G401 (cell line): ENCODE measurements at places on chromosomes 4 and X.

- no peak for DNase-seq
These were observed 2.6 kb upstream of the CPZ start for GRCh38 chr4:8589823-8590545.

DNA sequence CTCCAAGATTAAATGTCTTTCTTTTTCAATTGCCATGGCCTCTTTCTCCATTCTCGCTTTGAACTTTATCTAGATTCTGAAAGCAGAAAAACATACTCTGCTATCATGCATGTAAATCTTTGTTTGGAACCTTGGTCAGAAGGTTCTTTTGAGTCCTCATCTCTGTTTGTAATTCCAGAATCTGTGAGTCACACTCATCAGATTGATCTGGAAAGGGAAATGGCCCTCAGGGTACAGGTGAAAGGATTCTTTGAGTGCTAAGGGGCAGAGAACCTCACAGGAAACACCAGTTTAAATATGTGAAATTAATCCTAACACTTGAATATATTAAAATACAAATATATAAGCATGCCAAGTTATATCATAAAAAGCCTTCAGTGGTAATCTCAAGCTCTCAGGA is 211.0 kb upstream of the ADGRL3 start:
- no peak for DNase-seq

DNA sequence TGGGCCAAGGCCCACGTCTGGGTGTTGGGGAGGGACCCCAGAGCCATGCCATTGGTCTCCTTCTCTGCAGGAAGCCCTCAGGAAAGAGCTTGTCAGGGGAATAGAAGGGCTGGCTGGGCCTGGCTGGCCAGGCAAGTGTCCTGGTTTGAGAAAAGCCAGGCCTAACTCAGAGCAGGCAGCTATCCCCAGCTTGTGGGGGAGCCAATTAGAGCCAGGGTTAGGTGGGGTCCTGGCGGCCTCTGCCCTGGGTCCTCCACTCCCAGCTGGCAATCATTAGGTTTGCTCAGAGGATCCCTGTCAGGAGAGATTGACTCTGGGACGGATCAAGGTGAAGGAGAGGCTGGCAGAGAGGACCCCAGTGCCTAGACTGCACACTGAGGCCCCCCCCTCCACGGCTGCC is 64.8 kb downstream of the PJA1 start:
- no peak for DNase-seq

- peak; percentile 1 for DNase-seq
These were observed 36.9 kb downstream of the EVC start for GRCh38 chr4:5747738-5748375.

- DNase-seq = no peak
These were observed 36.6 kb downstream of the DAPP1 start for GRCh38 chr4:99853190-99853589.

DNA sequence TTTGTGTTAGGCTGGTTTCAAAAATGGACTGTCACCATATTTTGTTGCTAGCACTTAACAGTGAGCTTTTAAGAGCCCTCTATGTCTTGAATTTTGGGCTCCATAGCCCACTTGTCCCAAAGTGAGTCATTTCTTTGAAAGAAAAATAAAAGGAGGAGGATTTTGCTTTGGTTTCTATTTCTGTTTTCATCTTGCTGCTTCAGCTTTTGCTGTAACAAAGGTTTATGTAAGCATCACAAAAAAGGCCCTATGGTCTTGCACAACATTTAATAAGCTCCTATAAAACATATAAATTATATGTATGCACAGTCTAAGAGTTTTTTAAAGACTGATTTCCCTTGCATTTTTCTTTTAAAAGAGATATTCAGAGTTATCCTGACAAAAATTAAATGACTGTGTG is 105.2 kb downstream of the PHOX2B start:
- DNase-seq = no peak

- no peak for DNase-seq
These were observed 7.7 kb downstream of the ATP5ME start for GRCh38 chr4:666436-666810.

- DNase-seq = no peak
These were observed 24.8 kb downstream of the HMX1 start for GRCh38 chr4:8846826-8847225.

DNA sequence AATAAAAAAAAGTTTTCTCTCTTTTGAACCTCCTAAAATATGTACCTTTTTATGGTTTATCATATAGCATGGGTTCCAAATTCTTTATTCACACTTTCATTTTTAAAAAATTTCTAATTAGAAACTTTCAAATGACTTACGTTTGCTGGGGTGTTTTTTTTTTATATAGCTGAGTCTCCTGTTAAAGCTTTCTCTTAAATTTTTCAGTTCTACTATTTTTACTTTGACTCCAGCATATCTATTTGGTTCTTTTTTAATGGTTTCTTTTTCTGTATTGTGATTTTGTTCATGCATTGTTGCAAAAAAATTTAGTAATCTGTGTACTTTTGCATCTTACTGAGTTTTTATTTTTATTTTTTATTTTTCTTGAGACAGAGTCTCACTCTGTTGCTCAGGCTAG is 22.3 kb downstream of the ZNF718 start:
- no peak for DNase-seq

DNA sequence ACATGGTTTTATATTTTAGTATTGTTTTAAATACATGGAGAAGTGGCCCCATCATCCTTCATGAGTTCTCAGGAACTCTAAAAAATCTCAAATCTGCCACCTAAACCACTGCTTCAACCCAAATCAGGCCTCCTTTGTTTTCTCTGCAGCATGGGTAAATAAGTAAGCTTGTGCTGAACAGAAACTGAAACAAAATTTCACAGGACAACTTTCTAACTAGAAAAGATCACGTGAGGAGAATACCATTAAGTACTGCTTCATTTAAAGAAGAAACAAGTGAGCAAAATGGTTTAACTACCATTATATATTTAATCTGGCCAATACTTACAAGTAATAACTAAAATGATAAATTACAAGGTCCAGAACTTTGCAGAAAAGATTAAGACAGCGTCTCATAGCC is 2.5 kb downstream of the ARAP2 start:
- no peak for DNase-seq

GRCh38 chr4:69658133-69658532 is 5.1 kb upstream of the UGT2A1 start:
- no peak for DNase-seq

GRCh38 chrX:153490217-153490930 is 4.4 kb upstream of the BGN start:
- no peak for DNase-seq

DNA sequence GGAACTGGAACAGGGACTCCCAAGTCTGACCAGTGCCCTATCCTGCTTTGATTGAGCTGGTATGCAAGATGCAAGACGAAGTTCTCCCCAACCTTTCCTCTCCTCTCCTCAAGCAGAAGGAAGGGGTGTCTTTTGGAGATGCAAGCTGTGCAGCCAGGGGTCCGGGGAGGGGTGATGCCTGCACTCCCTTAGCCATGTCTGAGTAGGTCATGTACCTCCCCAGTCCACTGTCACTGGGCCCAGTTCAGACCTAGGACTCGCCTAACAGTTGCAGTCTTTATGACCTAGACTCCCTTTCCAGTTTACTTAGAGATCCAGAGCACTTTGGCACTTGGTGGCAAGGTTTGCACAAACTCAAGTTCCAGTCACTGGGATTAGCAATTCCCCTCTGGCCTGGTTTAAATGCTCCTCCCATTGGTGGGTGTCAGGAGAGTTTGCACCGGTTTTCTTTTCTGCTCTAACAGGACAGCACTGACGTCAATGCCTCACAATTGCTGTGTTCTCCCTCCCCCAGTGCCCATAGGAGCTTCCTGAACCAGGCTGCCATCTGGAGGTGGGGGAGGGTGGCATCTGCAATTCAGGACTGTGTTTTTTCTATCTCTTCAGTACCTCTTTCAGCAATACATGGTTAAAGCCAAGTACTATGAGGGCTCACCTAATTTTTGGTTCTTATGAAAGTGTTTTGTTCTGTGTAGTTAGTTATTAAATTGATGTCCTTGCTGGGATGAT is 782.2 kb downstream of the ARAP2 start:
- DNase-seq = no peak

GRCh38 chr4:101599620-101600019 is 190.9 kb upstream of the BANK1 start:
- DNase-seq = no peak

GRCh38 chrX:46374371-46374770 is 170.8 kb downstream of the ZNF674 start:
- no peak for DNase-seq

DNA sequence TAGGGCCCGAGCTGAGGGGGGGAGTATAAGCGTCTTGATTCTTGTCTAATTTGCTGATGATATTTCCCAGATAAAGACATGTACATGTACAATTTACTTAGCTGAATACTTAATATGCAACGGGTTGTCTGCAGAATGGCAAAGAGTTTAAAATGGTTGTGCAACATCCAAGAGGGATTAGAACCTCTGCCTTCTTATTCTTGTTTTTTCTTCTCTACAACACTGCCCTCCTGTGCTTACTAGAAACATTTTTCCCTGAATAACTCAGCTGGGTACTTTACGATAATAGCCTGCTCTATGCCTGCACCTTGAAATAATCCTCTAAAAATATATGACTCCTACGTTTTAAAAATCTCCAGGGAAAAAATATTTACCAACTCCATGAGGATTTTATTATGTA is 41.8 kb downstream of the INTS12 start:
- no peak for DNase-seq

DNA sequence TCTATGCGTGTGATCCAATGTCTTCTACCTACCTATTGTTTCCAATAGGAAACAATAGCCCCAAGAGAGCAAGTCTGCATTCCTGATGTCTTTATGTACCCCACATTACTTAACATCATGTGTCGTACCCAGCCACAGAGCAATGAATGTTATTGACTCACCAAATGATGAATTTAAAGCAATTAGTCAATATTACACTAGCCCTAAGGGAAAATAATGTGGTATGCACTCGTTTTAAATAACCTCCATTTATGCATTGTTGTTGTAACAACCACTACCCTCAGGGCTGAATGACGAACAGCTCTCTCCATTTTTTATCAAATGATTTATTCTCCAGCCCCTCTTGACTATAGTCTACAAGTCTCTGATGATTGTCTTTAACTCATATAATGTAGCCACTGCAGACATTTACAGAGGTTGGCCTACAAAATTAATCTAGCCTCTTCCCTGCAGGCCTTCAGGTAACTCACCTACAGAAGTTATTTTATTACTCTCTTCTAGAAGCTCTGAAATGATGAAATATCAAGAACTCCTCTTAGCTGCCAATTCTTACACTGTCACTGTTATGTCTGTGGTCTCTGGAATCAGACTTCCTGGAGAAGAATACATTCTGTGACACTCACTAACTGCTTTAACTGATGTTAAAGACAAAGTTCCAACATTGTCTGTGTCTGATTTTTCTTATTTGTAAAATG is 601.7 kb upstream of the GRIA3 start:
- no peak for DNase-seq

DNA sequence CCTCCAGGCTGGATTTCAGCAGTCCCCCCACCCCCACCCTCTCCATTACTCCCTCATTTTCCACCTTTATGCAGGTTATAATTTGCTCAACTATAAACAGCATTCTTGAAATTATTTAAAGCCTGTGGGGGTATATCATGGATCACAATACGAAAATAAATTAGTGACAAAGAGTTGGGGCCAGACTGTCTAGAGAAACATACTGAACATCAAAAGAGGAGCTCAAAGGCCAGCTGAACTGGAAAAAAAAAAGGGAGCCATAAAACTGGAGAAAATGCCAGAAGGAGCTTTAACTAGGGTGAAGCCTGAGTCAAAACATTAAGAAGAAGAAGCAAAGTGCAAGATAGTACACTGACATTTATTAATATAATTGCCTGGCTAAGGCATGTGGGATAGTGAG is 137.8 kb downstream of the ANTXR2 start:
- DNase-seq = no peak

GRCh38 chrX:118345045-118345463 is 852 bp upstream of the WDR44 start:
- no peak for DNase-seq

DNA sequence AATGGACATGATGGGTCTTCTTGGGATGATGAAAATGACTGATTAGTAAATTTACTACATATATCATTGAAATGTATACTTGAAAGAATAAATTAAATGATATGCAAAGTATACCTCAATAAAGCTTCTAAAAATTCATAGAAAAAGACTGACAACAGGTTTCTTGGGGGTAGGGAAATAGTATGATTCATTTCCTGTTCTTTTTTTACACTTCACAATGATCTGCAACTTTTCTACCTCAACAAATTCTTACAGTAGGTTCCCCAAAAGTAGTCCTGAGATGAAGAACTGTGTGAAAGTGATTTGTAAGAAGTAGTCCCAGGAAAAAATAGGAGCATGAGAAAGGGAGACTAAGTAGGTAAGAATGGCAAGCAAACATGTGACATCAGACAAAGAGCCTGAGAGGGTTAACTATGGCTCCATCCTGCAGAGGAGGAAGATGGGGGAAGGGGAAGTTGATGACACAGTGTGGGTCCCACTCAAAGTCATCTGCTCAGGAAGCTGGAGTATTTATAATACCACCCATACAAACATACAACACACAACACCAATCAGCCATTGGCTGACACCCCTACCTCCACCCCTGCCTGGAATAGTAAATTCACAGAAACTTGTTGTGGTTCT is 73.9 kb downstream of the ARHGAP6 start:
- no peak for DNase-seq

DNA sequence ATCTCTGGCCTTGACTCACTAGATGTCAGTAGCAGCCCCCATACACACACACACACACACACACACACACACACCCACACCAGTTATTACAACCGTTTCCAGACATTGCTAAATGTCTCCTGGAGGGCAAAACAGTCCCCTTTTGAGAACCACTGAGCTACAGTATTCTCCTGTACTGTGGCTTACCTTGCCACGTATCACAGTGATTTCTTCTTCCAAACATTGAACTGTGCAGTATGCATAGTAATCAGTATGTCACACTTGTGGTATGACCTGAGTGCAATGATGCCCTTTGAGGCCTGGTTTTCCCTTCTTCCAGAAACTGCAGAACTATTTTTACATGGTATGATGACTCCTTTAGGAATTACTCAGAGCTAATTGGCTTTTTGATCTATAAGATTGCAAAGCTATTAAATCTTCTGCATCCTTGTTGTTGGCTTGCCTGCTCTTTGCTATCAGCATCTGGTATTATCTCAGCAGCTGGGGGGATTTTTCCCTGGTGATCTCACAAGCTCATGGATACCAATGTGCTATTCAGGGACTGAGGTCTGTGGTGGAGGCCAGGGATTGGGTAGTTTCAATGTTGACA is 3.6 kb upstream of the THOC2 start:
- no peak for DNase-seq

DNA sequence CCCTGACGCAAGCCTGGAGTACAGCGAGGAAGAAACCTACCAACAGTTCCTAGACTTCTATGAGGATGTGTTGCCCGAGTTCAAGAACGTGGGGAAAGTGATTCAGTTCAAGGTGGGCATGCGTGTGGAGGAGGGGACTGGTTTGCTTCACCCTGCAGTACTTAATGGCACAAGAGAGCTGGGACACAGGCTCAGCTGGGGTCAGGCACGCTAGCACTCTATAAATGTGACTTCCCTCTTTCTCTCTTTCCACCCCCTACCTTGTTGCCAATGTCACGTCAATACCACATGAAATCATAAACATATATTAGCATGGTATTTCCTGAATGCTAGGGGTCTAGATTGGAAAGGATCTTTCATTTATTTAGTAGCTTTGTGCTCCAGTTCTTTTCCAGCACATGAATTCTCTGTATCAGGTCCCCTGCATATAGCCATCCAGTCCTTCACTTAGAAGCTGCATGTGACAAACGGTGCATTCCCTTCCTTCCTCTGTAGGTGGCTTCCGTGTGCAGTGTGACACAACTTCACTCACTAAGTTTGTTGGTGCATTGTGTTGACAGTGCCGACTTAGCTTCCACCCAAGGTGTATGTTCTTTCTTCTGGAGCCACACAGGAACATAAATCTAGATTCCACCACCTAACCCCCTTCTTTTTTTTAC is 25.6 kb downstream of the ZRSR2 start:
- DNase-seq = peak; percentile 8
